ENCODE measurements at places on chromosomes 16 and 17. TPM values are rescaled to one million over a fixed set of nuclear protein-coding genes. Genes with fewer than 3 reads are reported as not detected.

ERBB2 gene
- total RNA-seq: 186 TPM

CYBA gene
- 93.2 TPM for total RNA-seq

C16orf74 gene
- total RNA-seq: 5.4 TPM

CENPN gene
- total RNA-seq: 3.8 TPM

GRCh38 chr16:81657781-81658180, 121.3 kb upstream of the PLCG2 start:
- DNase-seq: no peak

DNA sequence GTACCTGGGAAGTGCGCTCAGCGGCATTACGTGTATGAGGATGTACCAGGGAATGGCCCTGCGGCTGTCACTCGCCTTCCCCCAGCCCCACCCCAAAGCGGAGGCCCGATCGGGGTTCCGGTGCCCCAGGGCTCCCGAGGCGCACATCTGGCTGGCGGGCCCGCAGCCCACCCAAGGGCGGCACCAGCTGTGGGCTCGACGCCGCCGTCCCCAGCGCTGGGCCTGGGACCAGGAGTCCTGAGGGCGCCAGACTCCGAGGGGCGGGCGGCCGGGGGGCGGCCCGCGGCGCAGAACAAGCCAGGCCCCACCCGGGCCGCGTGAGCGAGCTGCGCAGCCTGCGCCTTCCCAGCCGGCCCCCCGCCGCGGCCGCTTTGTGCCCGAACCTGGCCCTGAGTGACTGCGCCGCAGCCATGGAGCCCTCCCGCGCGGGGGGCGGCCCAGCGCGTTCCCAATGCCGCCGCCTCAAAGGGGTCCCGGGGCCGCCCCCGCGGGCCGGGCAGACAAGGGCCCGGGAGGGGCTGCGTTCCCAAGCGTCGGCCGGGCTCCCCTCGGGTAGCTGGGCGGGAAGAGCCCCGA, 17.4 kb downstream of the ZNF423 start:
- DNase-seq: no peak

GRCh38 chr16:24988129-24988518, 27.0 kb downstream of the ARHGAP17 start:
- DNase-seq: no peak

GRCh38 chr17:56599088-56599487, 5.6 kb downstream of the NOG start:
- no peak for DNase-seq

DNA sequence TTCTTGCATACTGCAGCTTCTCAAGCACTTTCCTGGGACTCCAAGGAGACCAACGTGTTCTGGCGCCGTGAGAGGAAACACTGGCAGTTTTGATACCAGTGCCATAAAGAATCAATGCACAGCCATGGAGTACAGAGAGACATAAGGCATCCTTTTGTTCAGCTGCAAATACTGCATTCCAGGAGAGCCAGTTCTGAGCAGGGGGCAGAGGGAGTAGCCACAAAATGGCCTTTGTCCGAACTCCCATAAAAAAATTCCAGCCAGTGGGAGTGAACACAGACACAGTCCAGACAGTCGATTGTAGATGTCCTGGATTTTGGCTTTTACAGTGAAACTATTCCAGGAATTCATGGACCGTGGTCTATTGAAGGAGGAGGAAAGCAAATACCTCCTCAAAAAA, 36.2 kb upstream of the TEKT3 start:
- no peak for DNase-seq

- DNase-seq: no peak
Observed at GRCh38 chr16:59039066-59039720, 305.1 kb upstream of the GOT2 start.

Data from lower leg skin (tissue), 4 donors.